Mucosa of gallbladder (tissue), 1 donor: ENCODE measurements at places on chromosomes 1 and 21. TPM values are rescaled to one million over a fixed set of nuclear protein-coding genes. Genes with fewer than 3 reads are reported as not detected.

DNA sequence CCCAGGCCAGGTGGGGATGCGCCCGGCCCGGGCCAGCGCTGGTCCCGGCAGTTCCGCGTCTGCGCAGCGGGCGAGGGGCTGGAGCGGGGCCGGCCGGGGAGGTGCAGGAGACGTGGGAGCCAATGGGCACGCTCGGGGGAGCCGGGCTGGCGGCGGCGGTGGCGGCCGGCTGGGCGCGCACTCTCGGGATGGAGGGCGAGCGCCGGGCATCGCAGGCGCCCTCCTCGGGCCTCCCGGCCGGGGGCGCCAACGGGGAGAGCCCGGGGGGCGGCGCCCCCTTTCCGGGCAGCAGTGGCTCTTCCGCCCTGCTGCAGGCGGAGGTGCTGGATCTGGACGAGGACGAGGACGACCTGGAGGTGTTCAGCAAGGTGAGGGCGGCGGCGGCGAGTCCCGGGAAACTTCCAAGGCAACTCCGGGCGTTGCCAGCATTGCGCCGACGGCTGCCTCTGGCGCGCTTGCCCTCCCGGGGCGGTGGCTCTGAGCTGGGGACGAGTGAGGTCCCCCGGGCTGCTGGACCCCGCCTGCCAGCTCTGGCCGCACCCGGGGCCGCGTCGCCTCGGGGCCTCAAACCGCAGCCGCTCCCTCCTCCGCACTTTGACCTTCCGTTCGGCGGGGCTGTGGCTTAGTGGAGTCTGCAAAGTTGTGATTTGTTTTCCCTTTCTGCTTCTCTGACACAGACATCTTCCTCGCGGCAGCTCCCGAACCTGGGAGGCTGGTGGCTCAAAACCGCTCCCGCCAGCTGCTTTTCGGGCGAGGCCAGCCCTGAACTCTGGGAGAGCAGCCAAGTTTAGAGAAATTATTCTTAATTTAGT is at the start of gene SNX7:
Gene SNX7, plus strand, starts transcription at position 178 of the 812 bp plus-strand sequence. Its CDS starts 11 bp downstream, at position 189.
- DNase-seq: peak; percentile 87

- no peak for DNase-seq
Observed at GRCh38 chr21:28991861-28992525, 684 bp downstream of the LTN1 start.

Gene ASAP3
- 40.1 TPM for total RNA-seq

GRCh38 chr1:8903908-8904650 is 25.6 kb upstream of the ENO1 start:
- peak; percentile 51 for DNase-seq

GRCh38 chr21:33061233-33061632 is 8.7 kb upstream of the OLIG1 start:
- no peak for DNase-seq

Gene UBE4B
- 40.6 TPM for total RNA-seq

Gene MX2
- 18.1 TPM for total RNA-seq

Gene ZNF697
- 2.9 TPM for total RNA-seq

Gene TEX38
- 0.35 TPM for total RNA-seq

DNA sequence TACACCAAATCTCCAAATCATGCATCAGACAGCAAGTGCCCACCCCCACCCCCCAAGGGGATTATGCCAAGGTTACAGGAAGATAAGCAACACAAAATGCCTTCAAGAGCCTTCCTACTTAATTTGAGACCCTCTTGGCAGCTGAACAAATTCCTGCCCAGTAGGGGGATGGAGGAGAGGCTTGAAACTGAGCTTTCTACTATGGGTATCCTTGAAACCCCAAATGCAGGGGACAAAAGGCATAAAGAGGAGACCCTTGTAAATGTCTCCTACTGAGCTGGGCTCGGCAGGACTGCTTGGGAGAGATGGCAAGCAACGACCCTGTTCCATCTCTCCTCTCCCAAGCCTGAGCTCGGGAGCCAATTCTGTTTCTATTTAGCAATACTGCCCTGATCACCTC is 3.5 kb downstream of the SLC41A1 start:
- no peak for DNase-seq

DNA sequence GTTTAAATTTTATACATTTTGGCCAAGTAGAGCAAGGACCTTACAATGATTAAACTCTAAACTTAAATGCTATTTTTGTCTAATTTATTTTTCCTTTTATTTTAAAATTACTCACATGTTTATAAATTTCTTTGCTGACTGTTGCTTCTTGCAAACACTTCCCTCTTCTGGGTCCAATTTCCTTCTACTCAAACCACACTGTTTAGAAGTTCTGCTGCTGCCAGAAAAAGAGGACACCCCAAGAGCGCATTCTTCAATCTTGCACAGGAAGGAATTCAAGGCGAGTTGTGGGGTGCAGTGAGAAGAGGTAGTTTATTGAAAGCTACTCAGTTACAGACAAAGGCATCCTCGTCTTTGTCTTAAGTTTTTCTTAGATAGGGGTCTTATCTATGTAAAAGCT is 88.5 kb upstream of the NEK7 start:
- DNase-seq: no peak

Gene RPL5
- total RNA-seq: 695 TPM

DNA sequence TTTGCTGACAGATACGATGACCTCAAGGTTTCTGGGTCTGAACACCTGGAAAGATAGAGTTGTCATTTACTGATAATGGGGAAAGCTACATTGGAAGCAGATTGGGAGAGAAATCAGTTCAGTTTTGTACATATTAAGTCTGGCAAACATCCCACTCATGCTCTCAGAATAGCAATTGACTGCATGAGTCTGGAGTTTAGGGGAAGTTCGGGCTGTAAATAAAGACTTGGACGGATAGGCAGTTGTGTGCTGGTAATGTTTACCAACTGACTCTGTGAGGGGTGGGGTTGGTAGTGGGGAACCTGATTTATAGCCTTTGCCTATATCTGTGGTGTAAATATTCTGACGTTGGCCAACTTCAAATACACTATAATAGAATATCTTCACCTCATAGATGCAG is 4.0 kb downstream of the H6PD start:
- no peak for DNase-seq

DNA sequence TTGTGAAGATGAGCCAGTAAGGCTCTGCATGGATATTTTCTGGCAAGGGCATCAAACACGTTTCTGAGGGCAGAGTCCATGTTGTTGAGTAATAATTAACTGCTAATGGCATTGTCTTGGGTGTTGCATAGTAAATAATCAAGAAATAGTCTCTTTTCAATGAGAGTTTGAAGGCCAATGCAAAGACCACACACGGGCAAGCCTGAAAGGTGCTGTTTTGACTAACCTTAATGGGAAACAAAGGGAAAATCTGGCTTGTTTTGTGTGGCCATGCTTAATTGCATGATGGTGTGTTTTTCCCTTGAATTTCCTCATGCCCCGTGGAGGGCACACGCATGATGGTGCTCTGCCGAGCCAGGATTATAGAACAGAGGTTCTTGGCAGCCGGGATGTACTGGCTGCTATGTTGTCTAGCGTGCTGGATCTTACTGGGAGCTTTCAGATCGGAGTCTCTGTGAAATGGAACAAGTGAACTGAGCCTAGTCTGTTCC is 127.6 kb downstream of the NOS1AP start:
- peak; percentile 56 for DNase-seq

DNA sequence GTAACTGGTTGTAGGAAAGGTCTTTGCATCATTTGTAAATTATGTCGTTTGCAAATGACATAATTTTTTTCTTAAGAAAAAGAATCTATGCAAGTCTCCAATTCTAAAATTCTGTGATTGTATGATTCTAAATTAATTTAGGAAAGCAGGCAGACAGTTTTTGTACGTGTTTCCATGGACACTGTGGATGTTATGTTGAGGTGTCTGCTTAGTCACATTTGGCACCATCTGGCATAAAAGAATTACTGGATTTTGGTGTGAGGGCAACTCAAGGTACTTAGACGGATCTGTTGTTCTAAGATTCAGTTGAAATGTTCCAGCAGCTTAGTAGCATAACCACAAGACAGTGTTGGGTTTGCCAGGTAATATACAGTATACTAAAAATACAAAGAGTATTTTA is 42.5 kb downstream of the C1orf21 start:
- no peak for DNase-seq

DNA sequence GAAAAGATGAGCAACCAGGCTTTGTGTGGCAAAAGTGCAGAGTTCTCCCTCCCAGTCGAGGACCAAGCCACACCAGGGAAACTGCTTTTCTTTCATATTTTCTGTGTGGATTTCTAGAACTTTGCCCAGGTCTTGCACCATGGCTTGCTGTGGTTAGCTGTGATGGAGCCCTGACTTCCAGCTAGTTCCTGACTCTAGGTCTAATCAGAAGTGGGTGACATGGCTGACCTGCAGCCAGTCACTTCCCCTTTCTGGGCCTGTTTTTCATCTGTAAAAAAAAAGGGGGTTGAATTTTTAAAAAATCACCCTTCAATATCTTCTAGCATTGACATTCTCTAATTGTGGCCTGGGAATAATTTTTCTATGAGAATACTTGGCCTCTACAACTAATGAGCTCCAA is 491.2 kb upstream of the USP24 start:
- no peak for DNase-seq

- no peak for DNase-seq
Observed at GRCh38 chr1:217090060-217090911, 367.1 kb upstream of the ESRRG start.

DNA sequence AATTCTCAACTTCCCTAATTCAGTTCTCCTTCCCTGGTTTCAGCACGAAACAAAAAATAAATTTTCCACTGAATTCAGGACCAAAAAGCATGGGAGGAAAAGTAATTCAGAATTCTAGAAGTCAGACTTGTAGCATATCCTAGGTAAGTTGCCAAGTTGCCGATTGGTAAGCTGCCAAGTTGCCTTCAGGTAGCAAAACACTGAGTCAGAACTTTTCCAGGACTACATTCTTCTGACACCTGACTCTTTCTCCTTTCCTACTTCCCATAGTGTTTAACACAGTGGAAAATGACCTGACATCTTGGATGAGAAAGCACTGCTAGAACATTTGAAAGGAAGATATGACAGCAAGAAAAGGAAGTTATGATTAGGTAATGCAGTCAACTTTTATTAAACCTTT is 322.8 kb downstream of the SPATA17 start:
- DNase-seq: peak; percentile 48

DNA sequence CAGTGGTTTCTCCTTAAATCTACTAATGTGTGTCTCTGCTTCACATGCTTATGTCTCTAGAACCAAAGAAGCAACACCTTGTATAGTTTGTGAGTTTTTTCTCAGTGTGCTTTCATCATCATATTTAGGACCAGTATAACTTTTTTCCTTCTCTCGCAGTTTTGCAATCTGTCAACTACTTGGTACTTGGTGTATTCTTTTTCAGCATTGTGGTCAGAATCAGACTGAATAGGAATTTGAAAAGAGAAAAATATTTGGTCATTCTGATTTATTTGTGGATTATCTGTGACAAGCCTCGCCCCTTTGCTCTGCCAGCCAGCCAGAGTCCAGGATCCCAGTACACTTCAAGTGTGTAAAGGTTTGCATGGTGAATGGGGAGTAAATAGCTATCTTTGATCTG is 122.3 kb downstream of the C1orf21 start:
- DNase-seq: no peak

- DNase-seq: no peak
Observed at GRCh38 chr1:36232212-36233095, 8.2 kb downstream of the THRAP3 start.

Gene CD84
- total RNA-seq: 11.9 TPM

DNA sequence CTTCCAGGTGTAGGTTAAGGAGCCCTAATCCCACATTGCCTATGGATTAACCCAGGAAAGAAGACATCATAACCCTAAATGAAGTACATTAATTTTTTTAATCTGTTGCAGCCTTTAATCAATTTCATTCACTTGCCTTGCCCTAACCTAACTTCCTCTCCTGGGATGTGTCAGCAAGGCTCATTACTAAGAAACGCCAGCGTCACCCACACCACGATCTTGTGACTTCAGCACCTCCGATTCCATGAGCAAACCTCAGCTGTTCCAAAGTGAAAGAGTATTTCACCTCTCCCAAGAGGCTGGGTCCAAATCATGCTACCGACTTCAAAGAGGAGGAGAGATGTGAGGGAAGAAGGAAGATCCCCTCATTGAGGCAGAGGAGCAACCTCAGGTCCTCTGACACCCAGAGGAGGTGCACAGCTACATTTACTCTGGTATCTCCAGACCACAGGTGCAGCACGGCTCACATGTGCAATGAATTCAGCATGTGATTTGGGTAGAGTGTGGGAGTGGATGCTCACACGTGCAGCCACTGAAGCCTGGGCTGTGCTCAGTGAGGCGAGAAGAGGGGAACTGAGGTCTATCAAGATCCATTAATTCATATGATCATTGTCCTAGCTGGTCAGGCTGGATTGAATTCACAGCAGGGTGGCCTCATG is 134.1 kb downstream of the SLC30A10 start:
- no peak for DNase-seq

- DNase-seq: no peak
Observed at GRCh38 chr21:36478941-36479340, 981 bp downstream of the CLDN14 start.
